ENCODE measurements at places on chromosomes 16 and 17. TPM values are rescaled to one million over a fixed set of nuclear protein-coding genes. Genes with fewer than 3 reads are reported as not detected.

Gene CCDC78
- total RNA-seq, result 1.0 TPM

Gene PLA2G15
- 3.3 TPM for total RNA-seq

Gene PTX4
- total RNA-seq, result not detected

Gene KCNH6
- not detected for total RNA-seq

Gene TEX19
- not detected for total RNA-seq

DNA sequence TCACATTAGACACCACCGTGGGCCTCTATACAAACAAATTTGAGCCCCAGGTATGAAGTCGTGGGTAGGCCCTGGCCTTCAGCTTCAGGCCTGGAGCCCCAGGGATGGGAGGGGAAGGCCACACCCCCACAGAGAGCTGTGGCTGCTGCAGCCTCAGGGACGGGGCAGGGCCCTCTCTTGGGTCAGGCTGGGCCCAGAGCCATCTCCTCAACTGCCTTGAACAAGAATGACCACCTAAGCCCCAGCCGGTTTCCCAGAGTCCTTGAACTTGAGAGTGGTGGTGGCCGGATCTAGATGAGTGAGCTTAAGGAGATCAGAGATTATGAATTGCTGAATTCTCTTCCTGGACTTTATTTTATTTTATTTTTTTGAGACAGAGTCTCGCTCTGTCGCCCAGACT, 18.6 kb downstream of the SCNN1B start:
- no peak overlapping the region for H3K27ac ChIP-seq
- no peak overlapping the region for H3K4me3 ChIP-seq
- H3K27me3 ChIP-seq, result no peaks in the 10 kb centered on the region
- H3K36me3 ChIP-seq, result no peaks in the 10 kb centered on the region
- no peak for DNase-seq
- peaks cover 9% of the 10 kb centered on the region for H3K4me1 ChIP-seq

DNA sequence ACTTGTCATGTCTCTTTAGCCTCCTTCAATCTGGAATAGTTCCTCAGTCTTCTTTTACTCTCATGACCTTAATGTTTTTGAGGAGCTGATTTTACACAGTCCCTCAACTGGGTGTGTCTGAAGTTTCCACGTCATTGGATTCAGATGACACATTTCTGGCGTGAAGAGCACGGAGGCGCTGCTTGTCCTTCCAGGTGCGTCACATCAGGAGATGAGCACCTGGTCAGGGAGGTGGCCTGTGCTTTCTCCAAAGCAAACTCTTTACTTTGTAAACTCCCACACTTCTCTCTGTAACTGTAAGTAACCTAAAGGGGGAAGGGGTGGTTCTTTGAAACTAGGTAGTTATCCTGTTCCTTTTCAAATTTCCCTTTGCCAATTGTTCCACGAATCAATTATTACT, 52.5 kb upstream of the MNT start:
- peaks cover 14% of the 10 kb centered on the region for H3K4me1 ChIP-seq
- no peaks in the 10 kb centered on the region for H3K36me3 ChIP-seq
- no peak for DNase-seq
- H3K27me3 ChIP-seq, result no peaks in the 10 kb centered on the region
- H3K27ac ChIP-seq, result peak overlapping the region; percentile 51
- H3K4me3 ChIP-seq, result no peak overlapping the region

- no peak overlapping the region for H3K27ac ChIP-seq
- H3K4me1 ChIP-seq, result peaks cover 17% of the 10 kb centered on the region
- no peaks in the 10 kb centered on the region for H3K36me3 ChIP-seq
- no peak for DNase-seq
- H3K4me3 ChIP-seq, result no peak overlapping the region
- H3K27me3 ChIP-seq, result no peaks in the 10 kb centered on the region
Observed at GRCh38 chr17:66678827-66679226, 156.1 kb upstream of the CACNG5 start.

GRCh38 chr17:82917699-82918345, 78.0 kb upstream of the ZNF750 start:
- H3K4me1 ChIP-seq, result peaks cover 3% of the 10 kb centered on the region
- no peak overlapping the region for H3K4me3 ChIP-seq
- H3K27ac ChIP-seq, result no peak overlapping the region
- no peaks in the 10 kb centered on the region for H3K36me3 ChIP-seq

DNA sequence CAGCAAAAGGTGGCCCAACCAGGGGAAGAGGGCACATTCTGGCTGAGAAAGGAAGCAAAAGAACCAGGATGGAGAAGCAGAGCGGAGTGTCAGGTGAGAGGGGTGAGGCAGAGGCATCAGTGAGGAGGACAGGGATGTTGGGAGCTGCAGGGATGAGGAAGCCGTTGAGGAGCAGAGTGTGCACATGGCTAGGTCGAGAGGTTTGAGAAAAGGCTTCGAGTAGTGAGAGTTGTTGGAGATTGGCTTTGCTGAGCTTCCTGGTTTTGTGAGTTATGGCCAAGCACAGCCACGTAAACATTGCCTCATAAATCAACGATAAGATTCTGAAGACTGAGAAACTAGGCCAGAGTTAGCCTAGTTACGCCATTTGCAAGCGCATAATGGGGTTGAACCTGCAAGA, 26.9 kb downstream of the DNAH2 start:
- H3K4me1 ChIP-seq, result no peaks in the 10 kb centered on the region
- no peak overlapping the region for H3K4me3 ChIP-seq
- no peak for DNase-seq
- H3K27ac ChIP-seq, result no peak overlapping the region
- H3K36me3 ChIP-seq, result no peaks in the 10 kb centered on the region
- H3K27me3 ChIP-seq, result peaks cover 33% of the 10 kb centered on the region

- no peak overlapping the region for H3K27ac ChIP-seq
- DNase-seq, result no peak
- no peaks in the 10 kb centered on the region for H3K4me1 ChIP-seq
- no peak overlapping the region for H3K4me3 ChIP-seq
- H3K27me3 ChIP-seq, result no peaks in the 10 kb centered on the region
- peaks cover 80% of the 10 kb centered on the region for H3K36me3 ChIP-seq
Observed at GRCh38 chr17:35713069-35713728, 18.2 kb upstream of the RASL10B start.

- H3K4me3 ChIP-seq, result peak overlapping the region; percentile 76
- DNase-seq, result no peak
- H3K4me1 ChIP-seq, result peaks cover 40% of the 10 kb centered on the region
Observed at GRCh38 chr17:27333410-27333980, 39.6 kb downstream of the WSB1 start.
